ENCODE measurements at places on chromosomes 2 and 18.

GRCh38 chr2:48715042-48715899 is 40.3 kb downstream of the LHCGR start:
- DNase-seq = peak; percentile 11

DNA sequence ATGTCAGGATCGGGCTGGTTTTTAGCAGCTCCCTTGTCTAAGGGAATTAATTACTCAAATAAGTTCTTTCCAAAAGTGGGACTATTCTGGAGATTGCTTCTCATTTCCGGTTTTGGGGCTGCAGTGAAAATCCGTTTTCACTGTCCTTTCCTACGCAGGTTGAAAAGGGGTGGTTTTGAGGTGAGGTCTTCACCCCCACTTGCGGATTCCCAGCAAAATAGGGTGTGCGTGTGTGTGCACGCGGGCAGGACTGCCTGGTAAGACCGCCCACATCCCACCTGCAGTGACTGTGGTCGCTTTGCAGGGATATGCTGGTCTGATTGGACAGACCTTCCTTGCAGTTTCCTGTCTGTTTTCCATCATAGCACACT is 472 bp upstream of the PLEKHM3 start:
- no peak for DNase-seq

DNA sequence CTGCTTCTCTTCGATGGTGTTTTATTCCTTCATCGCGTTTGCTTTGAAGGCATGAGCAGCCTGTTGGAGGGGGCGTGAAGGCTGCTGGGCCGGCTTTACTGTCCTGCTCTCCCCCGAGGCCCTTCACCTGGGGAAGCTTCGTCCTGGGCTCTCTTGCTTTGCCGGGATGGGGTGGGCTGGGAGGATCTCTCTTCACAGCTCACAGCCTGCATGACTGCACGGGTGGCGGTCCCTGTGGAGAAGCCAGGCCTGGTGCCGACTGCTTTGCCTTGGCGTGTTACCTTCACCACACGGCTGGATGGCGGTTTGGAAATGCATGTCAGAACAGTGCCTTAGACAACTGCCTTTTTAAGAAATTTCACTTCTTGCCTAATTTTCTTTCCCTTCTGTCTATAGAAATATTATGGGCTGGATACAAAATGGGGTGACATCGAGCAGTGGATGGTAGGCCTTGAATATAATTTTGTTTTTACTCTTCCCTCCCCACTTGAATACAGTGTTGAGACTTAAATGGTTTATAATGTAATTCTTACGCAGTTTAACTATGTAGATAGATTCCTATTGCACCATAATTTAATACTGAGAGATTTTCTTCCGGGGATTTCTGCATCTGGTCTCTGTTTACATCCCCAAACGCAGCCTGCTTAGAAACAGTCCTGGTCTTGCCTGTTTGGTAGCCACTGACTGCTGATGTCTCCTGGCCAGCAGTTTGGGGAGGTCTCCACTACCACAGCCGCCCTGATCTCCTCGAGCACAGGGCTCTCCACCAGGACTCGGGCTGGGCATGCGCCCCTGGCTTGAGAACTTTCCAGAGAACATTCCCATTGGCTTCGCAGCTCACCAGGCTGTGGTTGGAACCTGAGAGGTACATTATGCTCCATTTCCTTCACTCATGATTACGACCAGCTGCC is 81.0 kb upstream of the RBM44 start:
- no peak for DNase-seq

DNA sequence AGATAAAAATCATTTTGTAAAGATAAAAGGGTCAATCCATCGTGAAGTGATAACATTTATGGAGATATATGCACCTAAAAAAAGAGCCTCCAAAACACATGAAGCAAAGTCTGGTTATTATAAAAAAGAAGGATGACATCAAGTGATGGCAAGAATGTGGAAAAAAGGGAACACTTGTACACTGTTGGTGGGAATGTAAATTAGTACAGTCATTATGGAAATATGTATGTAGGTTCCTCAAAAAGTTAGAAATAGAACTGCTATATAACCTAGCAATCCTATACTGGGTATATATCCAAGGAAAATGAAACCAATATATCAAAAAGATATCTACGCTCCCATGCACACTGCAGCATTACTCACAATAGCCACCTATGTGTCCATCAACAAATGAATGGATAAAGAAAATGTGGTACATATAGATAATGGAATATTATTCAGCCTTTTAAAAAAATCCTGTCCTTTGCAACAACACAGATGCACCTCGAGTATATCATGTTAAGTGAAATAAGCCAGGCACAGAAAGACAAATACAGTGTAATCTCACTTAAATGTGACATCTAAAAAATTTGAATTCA is 28.9 kb downstream of the ABCB11 start:
- DNase-seq = no peak

- DNase-seq = no peak
These were observed 4.7 kb downstream of the MYO5B start for GRCh38 chr18:50190236-50190635.

- peak; percentile 66 for DNase-seq
These were observed 179.1 kb upstream of the LYPD1 start for GRCh38 chr2:132849118-132849517.

DNA sequence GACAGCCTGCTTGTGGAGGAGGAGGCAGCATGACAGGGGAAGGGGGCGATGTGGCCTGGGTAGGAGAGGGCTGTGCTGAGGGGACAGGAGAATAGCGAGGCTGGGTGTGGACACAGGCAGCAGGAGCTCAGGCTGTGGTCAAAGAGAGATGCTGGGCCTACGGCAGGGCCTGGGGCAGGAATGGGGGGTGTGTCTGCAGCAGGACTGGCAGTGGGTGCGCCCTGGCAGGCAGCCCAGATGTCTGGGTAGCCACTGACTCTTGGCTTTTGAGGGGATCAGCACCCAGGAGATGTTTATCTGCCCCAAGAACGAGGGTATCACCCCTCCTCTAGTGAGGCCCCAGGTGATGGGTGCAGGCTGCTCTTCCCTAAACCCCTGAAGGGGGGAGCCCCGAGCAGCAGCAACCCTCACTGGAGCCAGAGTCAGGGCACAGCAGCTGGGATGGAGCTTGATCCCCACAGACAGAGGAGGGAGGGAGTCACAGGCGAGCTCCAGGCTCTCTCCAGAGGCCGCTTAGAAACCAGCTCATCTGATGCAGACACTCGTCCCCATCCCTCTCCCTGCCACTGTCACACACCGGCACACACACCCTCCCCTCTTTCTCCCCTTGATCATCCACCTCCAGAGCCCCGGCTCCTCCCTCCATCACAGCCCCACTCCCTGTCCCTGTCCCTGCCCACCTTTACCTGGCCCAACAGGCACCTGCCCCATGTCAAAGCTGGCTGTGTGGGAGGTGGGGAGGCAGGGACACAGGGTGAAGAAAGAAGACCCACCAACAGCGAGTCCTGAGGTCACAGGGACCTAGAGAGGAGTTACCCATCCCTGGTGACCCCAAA is 29.8 kb upstream of the TNS1 start:
- DNase-seq = no peak

GRCh38 chr2:119119076-119119785 is 39.3 kb downstream of the C1QL2 start:
- DNase-seq = no peak

- no peak for DNase-seq
These were observed 2.1 kb downstream of the LIPT1 start for GRCh38 chr2:99156891-99157290.

DNA sequence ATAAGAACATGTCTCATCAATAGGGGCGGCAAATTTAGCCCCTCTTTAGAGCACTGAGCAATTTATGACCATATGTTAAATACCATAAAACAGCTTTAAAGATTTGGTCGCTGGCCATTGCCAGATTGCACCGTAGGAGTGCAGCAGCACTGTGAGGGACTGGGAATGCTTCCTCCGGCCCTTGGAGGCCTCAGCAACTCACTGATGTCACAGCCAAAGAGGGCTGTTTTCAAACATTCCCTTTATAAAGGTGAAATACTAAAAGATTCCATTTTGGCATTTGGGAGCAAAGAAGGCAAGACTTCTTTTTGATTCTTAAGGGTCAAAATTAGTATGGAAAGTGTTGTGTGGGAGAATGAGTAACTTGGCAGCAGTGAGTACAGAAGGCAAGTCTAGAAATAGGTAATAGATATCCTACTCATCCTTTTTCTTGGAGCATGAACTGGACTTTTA is 63.7 kb downstream of the BABAM2 start:
- DNase-seq = peak; percentile 30

- no peak for DNase-seq
These were observed 54.9 kb downstream of the ZCCHC2 start for GRCh38 chr18:62577765-62578164.

- no peak for DNase-seq
These were observed 20.5 kb upstream of the HNMT start for GRCh38 chr2:137943678-137944347.

DNA sequence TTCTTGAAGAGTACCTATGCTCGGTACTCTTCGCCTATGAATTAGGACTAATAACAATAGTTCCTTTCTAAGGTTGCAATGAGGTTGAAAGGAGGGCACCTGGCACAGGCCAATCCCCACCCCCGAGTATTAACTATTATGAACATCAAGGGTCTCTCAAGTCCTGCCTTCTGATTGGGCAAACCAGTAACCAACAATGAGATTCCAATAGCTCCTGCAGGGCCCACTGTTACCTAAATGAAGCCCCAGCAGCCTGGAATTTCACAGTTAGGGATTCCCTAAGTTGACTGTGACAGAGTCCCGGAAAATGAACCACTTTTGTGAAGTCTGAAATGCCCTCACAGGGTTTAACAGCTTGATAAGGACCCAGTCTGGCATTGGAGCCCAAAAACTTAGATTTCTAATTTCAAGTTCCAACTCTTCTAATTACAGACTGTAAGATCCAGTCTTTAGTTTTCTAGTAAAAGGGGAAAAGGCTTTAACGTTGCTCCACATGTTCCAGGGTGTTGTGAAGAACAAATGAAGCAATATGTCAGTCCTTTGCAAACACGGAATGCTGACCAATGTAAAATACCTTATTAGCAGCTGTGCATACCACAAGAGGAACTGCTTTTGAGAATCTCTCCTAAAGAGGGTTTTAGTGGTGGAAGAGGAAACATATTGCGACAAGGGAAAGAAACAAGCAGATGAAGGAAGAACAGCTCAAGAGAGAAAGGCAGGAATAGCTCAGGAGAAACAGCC is 277.7 kb upstream of the MAP2 start:
- no peak for DNase-seq

- no peak for DNase-seq
These were observed 256.0 kb upstream of the FANCL start for GRCh38 chr2:58497168-58497567.

- peak; percentile 27 for DNase-seq
These were observed 32.3 kb downstream of the ZCCHC2 start for GRCh38 chr18:62555135-62555534.

DNA sequence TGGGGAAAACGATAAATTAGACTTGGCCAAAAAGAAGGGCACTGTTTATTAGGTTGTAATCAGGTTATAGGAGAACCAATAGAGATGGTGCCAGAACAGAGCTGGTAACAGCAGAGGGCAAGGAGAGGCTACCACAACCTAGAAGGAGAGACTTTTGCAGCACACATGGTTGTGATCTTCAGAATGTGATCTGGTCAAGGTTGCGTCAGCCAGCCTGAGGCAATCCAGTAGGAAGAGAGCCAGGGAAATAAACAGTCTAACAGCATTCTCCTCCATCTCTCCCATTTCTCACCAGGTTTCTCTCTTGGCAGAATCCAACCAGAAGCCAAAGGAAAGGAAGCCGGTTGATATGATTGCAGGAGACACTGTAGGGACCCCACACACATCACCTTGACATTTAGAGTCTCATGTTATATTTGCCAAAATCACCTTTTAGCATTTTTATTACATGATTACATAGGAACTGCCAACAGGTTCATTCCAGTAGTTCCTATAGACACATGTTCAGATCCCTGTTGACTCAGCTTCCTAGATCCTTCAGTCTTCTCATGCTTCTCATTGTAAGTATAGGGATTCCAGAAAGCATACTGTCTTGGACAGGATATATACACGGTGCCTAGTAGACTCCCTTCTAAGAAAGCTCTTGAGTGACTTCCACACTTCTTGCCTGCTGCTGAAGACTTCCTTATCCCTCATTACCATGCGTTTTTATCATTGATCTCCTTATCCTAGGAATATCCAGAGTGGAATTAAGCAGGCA is 17.6 kb upstream of the SPATS2L start:
- no peak for DNase-seq

- no peak for DNase-seq
These were observed 505.8 kb downstream of the ZEB2 start for GRCh38 chr2:144014103-144014502.

DNA sequence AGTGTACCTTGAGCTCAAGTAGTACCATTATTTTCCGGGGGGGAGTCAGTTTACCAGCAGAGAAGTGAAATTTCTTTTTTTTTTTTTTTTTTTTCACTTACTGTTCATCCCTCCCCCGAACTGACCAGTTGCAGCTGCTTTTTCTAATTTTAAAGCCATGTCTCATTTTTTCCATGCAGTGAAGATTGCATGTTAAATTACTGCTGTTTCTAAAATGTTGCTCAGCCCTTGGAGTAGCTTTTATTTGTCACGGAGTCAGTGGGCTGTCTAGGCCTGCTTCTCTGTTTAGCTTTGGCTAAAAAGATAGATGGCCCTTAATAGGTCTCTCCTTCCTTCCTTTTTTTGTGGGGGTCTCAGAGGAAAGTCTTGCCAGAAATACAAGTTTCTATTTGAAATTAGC is 70.2 kb downstream of the NGEF start:
- DNase-seq = no peak

GRCh38 chr18:47342566-47342965 is 91.1 kb upstream of the SKOR2 start:
- no peak for DNase-seq

DNA sequence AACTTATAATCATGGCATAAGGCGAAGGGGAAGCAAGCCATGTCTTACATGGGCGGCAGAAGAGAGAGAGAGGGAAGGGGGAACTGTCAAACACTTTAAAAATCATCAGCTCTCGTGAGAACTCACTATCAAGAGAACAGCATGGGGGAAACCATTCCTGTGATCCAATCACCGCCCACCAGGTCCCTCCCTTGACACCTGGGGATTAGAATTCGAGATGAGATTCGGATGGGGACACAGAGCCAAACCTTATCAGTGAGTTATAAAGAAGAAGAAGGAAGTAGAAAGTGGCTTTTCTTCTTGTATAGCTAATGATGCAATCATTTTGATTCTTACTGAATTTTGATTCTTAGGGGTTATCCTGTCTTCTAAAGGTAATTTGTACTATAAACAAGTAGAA is 51.4 kb downstream of the SMCHD1 start:
- no peak for DNase-seq

GRCh38 chr2:95314964-95315611 is 17.9 kb downstream of the KCNIP3 start:
- peak; percentile 67 for DNase-seq

Data from A172 (cell line).